ENCODE measurements at places on chromosomes 12 and 14. TPM values are rescaled to one million over a fixed set of nuclear protein-coding genes. Genes with fewer than 3 reads are reported as not detected.
A peak's percentile ranks its signal among the peaks of the same experiment; 100 is the strongest.

Gene FAM186B
- 0.21 TPM for total RNA-seq

Gene TMTC1
- total RNA-seq, result 19.8 TPM

- no peak for DNase-seq
- no peaks in the 10 kb centered on the region for H3K27me3 ChIP-seq
- no peak overlapping the region for H3K4me3 ChIP-seq
- H3K27ac ChIP-seq, result no peak overlapping the region
- H3K36me3 ChIP-seq, result no peaks in the 10 kb centered on the region
Measured at GRCh38 chr12:122403115-122403770, 19.2 kb downstream of the CLIP1 start.

GRCh38 chr12:67772267-67773169 lies 124.0 kb downstream of the DYRK2 start:
- peak; percentile 64 for DNase-seq
- H3K4me3 ChIP-seq, result no peak overlapping the region
- no peaks in the 10 kb centered on the region for H3K27me3 ChIP-seq
- H3K27ac ChIP-seq, result peak overlapping the region; percentile 65

DNA sequence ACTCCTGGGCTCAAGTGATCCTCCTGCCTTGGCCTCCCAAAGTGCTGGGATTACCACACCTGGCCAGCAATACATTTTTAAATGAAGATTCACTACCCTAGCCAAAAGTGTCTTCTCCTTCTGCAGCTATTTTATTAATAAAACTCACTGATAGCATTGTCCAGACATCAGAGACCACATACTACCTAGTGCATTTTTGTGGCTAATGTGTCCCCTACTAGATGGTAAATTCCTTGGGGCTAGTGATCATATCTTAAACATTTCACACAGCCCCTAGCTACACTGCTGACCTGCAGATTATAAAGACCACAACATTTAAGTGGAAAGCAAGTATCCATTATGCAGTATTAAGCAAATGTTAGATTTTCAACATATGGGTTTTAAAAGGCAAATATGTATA lies 17.0 kb downstream of the DTD2 start:
- H3K4me1 ChIP-seq, result no peaks in the 10 kb centered on the region
- DNase-seq, result no peak

GRCh38 chr12:124939079-124939420 lies 24.6 kb upstream of the UBC start:
- H3K4me3 ChIP-seq, result peak overlapping the region; percentile 56
- no peak for DNase-seq
- no peaks in the 10 kb centered on the region for H3K4me1 ChIP-seq
- peak overlapping the region; percentile 98 for H3K27ac ChIP-seq
- no peaks in the 10 kb centered on the region for H3K27me3 ChIP-seq
- H3K36me3 ChIP-seq, result no peaks in the 10 kb centered on the region

- no peak overlapping the region for H3K27ac ChIP-seq
- no peak overlapping the region for H3K4me3 ChIP-seq
- no peaks in the 10 kb centered on the region for H3K27me3 ChIP-seq
- no peaks in the 10 kb centered on the region for H3K4me1 ChIP-seq
- DNase-seq, result no peak
- H3K36me3 ChIP-seq, result no peaks in the 10 kb centered on the region
Measured at GRCh38 chr12:30548203-30548602, 147.5 kb downstream of the IPO8 start.

DNA sequence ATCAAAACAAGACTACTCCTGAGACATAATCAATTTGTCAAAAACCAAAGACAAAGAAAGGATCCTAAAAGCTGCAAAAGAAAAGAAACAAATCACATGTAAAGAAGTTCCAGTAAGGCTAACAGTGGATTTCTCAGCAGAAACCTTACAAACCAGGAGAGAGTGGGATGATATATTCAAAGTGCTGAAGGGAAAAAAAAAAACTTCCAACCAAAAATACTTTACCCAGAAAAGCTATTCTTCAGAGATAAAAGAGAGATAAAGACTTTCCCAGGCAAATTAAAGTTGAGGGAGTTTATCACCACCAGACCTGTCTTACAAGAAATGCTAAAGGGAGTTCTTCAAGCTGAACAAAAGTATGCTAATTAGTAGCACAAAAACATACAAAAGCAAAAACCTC lies 91.9 kb upstream of the PPP2R5C start:
- no peaks in the 10 kb centered on the region for H3K27me3 ChIP-seq
- DNase-seq, result no peak
- no peak overlapping the region for H3K27ac ChIP-seq
- H3K4me1 ChIP-seq, result no peaks in the 10 kb centered on the region
- H3K4me3 ChIP-seq, result no peak overlapping the region

DNA sequence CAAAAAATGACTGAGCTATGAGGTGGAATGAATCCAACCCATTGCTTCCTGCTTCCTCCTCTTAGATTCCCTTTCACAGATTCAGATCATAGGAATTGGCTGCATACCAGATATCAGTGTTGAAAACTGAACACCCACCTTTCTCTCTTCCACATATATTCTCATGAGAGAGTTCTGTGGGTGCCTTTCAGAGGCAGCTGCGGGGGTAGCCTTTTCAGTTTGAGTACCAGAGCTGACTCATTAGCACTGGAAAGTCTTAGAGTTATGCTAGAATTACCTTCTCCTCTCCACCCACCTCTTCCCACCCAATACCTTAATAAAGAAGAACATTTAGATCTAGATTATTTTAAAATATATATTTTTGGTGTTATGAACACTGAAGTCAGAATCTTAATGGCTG lies 495.4 kb upstream of the SEL1L start:
- H3K27ac ChIP-seq, result no peak overlapping the region
- H3K4me3 ChIP-seq, result no peak overlapping the region
- no peaks in the 10 kb centered on the region for H3K36me3 ChIP-seq
- H3K4me1 ChIP-seq, result no peaks in the 10 kb centered on the region
